Skin of body (tissue), 3 donors: ENCODE measurements at places on chromosomes 5 and 9. TPM values are rescaled to one million over a fixed set of nuclear protein-coding genes. Genes with fewer than 3 reads are reported as not detected.

DNA sequence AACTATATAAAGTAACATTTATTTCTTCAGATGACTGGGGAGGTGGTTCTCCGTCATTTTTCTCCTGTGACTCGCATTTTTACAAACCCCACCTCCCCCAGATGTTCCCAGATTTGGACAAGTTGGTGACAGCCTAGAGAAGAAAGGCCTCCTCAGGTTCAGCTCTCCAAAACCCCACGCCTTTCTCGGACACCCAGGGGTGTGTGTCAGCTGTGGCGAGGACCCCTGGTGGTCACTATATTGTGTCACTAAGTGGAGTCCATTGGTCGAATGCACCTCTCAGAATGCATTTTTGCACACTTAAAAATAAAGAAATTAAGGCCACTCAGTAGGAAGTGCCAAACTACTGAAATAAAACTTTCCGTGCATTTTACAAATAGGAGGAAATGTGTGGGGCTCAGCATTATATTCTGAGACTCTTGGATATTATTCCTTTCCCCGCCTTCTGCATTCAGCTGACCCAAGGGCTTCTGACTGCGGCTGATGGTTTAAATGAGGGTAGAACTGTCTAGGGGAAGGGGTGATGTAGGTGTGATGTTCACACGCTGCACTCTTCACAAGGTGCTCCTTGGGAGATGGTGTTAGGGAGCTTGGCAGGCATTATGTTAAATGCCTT is 47.6 kb downstream of the ACO1 start:
- no peak for DNase-seq

DNA sequence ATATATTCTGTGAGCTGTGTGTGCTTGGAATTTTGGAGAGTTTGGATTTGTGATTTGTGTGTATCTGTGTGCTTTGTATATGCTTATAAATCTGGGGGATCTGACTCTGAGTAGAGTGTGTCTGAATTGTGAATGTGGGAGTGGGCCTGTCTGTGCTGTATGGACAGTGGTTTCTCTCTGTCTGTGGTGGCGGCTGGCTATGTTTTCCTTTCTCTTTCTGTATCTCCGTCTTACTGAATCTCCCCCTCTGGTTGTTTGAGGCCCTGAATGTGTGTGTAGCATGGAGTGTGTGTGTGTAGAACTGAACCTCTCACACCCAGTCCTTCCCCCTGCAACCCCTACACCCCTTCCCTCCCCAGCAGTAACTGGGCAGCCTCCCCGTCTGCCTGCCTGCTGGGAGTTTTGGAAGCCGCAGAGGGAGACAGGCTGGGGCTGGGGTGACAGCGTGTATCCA is 4.7 kb downstream of the CXXC5 start:
- no peak for DNase-seq

DNA sequence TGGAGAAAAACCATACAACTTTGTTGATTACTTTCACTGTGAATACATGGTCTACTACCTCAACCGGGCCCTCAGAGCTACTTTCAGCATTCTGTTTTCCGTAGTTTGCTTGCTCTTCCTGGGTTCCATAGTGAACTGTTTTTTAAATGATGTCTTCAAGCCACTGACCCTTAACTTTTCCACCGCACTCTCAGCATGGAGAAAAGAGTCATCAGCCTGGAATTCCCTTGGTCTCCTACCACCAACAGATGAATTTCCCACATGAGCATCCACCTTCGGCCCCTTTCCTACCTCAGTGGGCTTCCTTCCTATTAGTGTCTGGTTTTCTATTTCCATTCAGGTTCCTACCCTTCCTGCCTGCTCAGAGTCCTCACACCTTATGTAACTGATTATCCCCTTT is 135.9 kb upstream of the ADAMTSL1 start:
- DNase-seq = no peak

GRCh38 chr9:12414514-12414913 is 278.7 kb upstream of the TYRP1 start:
- no peak for DNase-seq

- DNase-seq = no peak
Measured at GRCh38 chr5:102523541-102524175, 24.9 kb upstream of the SLCO6A1 start.

GRCh38 chr5:66769030-66769733 is 173.0 kb downstream of the MAST4 start:
- no peak for DNase-seq

DNA sequence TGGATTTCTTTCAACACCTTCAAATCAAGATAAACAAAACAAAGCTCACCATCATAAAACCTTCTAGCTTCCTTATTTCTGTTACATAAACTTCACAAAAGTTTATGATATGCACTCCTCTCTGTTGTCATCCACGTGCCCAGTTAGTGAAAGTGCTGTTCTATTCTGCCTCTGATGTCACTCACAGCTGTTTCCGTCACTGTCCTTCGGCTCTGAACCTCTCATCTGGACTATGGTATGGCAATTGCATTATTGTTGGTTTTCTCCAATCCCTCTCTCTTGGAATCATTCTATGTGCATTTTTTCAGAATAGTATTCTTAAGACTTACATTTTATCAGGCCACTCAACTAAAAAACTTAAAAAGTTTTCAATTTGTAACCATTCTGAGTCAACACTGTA is 264.2 kb upstream of the DAPK1 start:
- DNase-seq = no peak

- no peak for DNase-seq
Measured at GRCh38 chr9:126062158-126062886, 264.3 kb upstream of the MVB12B start.

GRCh38 chr9:79049371-79049770 is 522.4 kb upstream of the TLE4 start:
- no peak for DNase-seq

GRCh38 chr9:36135741-36136271 is 727 bp upstream of the GLIPR2 start:
- no peak for DNase-seq

GRCh38 chr5:71767661-71768060 is 48.6 kb downstream of the CARTPT start:
- no peak for DNase-seq

- no peak for DNase-seq
Measured at GRCh38 chr9:126156898-126157297, 169.7 kb upstream of the MVB12B start.

GRCh38 chr9:130461218-130461630 is 16.5 kb downstream of the ASS1 start:
- peak; percentile 26 for DNase-seq

DNA sequence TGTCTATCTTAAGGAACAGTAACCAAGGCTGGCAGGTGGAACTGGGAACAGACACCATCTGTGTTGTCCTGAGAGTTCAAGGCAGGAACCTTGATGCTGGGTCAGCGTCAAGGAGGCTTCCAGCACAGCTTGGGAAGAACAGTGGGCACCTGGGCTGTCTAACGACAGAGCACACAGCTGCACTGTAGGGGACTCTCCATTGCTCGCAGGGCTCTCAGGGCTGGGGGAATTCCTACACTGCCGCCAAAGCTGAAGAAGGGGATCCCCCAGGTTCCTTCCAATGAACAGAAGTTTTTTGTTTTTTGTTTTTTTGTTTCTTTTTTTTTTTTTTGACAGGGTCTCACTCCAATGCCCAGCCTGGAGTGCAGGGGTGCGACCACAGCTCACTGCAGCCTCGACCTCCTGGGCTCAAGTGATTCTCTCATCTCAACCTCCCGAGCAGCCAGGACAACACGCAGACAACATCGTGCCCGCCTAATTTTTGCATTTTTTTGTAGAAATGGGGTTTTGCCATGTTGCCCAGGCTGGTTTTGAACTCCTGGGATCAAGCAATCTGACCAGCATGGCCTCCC is 81.9 kb downstream of the PTPN3 start:
- no peak for DNase-seq

GRCh38 chr5:122358372-122358979 is 46.4 kb downstream of the SNCAIP start:
- no peak for DNase-seq

DNA sequence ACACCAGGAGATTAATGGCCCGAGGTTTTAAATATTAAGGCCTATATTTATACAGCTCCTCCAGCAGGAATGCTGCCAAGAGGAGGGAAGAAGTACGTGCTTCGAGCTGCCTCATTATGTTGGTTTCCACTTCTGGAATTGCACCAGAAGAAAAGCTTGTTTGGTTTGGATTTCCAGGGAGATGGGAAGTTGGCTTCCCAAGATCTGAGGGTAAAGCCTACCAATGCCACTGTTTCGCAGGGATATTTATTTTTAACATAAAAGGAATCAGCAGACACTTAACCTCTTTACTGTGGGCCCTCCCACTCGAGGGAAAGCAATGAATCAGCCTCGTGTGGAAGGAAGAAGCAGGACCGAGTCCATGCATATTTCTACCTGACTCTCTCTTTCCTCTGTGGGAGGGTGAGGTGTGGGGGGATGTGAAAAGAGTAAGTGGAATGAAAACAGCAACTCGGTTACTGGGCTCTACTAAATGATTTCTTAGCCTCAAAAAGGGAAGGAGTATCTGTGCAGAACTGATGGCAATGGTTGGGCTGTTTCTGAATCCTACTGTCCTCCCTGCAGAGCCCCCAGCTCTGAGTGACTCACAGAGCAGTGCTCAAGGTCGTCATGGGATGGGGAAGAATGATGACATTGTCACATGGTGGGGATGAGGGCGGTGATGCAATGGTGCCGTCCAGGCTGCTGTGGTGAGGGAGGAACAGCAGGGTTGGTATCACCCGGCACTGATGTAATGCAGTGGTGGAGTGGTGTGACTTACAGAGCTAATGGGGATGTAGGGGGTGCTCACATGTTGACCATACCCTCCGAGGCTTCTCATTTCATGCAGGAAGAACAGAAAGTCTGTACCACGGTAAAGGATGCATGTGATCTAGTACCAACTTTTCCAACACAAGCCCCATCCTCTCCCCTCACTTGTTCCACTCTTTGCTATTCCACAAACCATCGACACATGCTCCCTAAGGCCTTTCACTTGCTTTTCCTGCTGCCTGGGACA is 215.0 kb upstream of the PANK3 start:
- no peak for DNase-seq

- peak; percentile 3 for DNase-seq
Measured at GRCh38 chr9:6869081-6869948, 111.5 kb downstream of the KDM4C start.

- no peak for DNase-seq
Measured at GRCh38 chr5:72508241-72509170, 1.3 kb upstream of the ZNF366 start.

GRCh38 chr9:90142580-90142979 is 500.0 kb downstream of the DIRAS2 start:
- peak; percentile 1 for DNase-seq

DNA sequence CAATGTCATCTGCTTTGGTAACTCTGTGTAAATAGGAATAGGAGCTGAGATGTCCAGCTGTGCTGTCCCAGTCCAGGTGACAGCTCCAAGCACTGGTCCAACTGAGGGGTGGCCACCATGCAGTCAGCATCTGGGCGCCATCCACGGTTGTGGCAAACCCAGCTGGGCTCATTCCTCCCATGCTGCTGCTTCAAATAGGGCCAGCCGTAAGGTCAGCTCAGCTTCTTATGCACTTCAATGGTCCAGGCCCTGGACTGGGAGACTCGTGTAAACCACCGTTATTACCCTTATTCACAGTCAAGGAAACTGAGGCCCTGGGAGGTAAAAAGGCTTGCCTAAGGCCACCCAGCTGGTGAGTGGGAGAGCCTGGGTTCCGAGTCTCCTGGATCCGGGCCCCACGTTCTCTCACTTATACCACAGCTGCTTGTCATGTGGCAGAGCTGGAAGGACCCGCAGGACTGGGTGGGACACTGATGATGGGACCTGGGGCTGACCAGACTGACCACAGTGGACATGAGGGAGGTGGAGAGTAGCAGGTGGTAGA is 38.7 kb upstream of the ANGPTL2 start:
- no peak for DNase-seq

- DNase-seq = no peak
Measured at GRCh38 chr9:35684921-35685320, 4.8 kb downstream of the TPM2 start.

DNA sequence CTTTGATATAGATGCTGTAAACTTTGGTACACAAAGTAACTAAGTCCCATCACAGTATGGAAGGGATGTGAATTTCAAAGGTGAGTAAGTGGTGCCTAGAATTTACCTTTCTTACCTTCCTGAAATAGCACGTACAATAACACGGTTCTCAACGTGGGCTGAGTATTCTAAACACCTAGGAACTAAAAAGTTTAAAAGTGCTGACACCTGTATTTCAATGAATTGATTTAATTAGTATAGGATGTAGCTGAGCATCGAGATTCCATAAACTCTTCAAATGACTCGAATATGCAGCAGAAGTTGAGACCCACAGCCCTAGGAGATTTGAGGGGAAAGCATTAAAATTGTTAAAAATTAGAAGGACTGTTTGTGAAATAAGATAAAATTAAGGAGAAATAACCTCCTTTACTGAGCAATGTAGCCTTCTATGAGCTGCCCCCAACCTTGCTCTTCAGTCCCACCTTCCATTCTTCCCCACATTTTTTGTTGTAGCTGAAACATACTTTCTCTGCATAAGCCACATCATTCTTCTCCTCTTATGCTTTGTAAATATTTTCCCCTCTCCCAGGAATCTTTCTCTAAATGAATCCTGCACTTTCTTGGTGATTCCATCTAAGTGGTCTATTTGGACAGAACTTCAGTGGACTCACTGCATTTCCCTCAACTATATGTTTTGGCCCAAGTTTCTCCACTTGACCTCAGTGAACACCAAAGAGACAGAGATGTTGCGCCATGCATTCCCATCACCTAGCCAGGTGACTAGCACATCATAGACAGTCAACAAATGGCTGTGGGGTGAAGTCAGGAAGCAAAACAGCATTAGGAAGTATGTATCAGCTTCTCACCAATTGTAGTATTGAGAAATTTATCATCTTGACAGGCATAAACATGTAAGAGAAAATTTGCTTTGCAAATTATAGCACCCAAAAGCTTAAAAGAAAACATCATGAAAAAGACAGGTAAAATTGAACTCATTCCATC is 156.5 kb upstream of the TAS2R1 start:
- no peak for DNase-seq

GRCh38 chr5:164532235-164532900 is 1026.9 kb downstream of the MAT2B start:
- no peak for DNase-seq

DNA sequence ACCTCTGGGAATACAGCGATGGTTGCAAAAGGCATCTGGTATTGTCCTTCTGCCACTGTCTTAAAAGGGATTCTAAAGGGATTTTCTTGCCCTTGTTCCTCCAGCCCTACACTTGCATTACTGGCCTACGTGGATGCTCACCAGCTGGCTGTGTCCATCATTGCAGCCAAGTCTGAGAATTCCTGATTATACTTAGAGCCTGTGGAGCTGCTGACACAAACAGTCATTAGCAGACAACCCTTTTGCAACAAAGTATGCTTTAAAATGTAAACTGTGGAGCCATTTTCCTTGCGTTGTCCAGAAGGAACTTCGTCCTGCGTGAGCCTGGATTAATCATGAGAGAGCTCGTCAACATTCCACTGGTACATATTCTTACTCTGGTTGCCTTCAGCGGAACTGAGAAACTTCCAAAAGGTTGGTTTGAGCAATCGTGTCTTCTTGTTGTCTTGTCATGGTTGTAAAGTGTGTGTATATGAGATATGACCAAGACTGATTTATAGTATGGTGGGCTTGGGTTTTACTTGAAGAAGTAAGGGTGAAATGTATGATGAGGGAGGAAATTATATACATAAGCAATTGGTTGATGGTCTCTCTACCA is at the start of gene MUSK:
Gene MUSK, plus strand, starts transcription at position 222 of the 598 bp plus-strand sequence. Its CDS starts 114 bp downstream, at position 336.
- no peak for DNase-seq

NIM1K gene
- 0.10 TPM for total RNA-seq

SYK gene
- total RNA-seq = 10.2 TPM

ACER2 gene
- total RNA-seq = 3.8 TPM

ADRB2 gene
- total RNA-seq = 3.8 TPM

IQGAP2 gene
- total RNA-seq = 43.5 TPM

GRPEL2 gene
- total RNA-seq = 17.6 TPM

IFNA21 gene
- not detected for total RNA-seq

MED27 gene
- total RNA-seq = 10.9 TPM
